ENCODE measurements at places on chromosomes 7 and 10.

GRCh38 chr7:29879609-29880008 is 73.3 kb downstream of the WIPF3 start:
- no peak for DNase-seq

GRCh38 chr7:122674502-122674901 is 24.4 kb downstream of the RNF133 start:
- no peak for DNase-seq

- no peak for DNase-seq
Observed at GRCh38 chr7:130410868-130411541, 29.8 kb downstream of the CEP41 start.

DNA sequence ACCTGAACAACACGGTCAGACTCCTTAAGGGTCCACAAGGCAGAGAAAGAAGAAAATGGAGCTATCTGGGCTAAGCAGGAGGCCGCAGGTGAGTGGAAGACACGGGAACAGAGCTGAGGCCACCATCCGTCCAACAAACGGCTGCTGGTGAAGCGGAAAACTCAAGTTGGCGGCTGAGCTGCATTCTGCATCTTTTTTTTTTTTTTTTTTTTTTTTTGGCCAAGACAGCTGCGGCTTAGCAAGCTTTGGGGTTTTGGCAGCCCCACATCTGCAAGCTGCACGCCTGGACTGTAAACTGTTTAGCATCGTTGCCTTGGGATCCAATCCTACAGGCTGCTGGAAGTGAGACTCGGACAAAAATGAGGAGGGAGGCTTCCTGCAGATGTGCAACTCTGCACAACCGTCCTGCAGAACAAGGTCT is 37.4 kb downstream of the RGS10 start:
- no peak for DNase-seq

DNA sequence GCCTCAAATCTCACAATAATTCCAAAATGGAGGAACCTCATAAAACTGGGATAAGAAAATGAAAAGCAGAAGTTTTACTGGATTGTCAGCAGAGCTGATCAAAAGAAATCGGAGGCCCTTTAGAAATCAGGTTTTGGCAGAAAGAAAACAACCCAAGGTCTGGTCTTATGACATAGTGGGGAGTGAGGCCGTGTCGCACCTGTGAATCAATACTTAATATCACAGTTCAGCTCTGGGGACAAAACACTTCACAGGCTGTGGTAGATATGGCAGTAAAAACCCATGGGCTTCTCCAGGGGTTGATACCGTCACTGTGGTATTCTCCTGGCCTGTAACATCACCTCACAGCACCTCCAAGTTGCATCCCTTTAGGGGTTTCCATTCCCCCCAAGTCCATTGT is 6.5 kb upstream of the MALSU1 start:
- DNase-seq: no peak

DNA sequence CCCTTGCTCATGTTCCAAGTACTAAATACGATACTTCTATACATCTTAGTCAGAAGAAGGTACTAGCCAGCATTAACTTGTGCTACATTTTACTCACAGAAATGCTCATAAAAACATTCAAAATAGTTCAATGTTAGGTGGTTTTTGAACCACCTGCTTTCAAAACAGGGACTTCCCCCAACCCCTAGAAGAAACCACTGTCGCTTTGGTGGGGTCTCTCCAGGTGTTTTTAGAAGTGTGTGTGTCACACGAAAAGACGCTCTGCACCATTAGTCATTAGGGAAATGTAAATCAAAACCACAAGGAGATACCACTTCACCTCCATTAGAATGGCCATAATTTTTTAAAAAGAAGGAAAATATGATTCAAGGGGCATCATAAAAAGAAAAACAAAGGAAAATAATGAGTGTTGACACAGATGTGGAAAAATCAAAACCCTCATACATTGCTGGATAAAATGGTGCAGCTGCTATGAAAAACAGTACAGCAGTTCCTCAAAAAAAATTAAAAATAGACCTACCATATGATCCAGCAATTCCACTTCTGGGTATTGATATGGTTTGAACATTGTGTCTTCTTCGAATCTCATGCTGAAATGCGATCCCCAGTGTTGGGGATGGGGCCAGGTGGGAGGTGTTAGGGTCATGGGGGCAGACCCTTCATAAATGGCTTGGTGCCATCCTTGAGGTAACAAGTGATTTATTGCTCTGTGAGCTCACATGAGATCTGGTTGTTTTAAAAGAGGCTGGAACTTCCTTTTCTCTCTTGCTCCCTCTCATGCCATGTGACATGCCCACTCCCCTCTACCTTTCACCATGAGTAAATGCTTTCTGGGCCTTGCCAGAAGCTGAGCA is 74.2 kb downstream of the MALSU1 start:
- no peak for DNase-seq

- no peak for DNase-seq
Observed at GRCh38 chr7:111863269-111863668, 301.0 kb upstream of the IMMP2L start.

DNA sequence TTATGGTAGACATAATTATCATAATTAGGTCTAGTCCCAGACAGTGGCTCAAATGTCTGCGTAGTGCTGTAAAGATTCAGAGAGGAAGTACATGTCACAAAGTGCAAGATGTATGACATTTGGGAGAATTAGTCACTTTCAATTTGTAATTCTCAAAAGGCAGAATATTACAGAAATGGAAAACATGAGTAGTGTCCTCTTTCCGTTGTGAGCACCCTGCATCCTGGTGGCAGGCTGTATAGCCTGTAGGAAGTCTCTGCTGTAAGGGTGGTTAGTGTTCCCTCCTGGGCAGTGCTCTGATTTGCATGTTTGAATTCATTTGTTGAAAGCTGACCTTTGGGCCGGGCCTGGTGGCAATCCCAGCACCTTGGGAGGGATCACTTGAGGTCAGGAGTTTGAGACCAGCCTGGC is 17.0 kb downstream of the CDK14 start:
- DNase-seq: no peak

- no peak for DNase-seq
Observed at GRCh38 chr7:134520130-134520529, 7.2 kb upstream of the AKR1B10 start.

GRCh38 chr10:70212879-70213278 is 20.4 kb downstream of the PPA1 start:
- DNase-seq: no peak

GRCh38 chr10:78527296-78527695 is 493.6 kb downstream of the RPS24 start:
- DNase-seq: no peak

DNA sequence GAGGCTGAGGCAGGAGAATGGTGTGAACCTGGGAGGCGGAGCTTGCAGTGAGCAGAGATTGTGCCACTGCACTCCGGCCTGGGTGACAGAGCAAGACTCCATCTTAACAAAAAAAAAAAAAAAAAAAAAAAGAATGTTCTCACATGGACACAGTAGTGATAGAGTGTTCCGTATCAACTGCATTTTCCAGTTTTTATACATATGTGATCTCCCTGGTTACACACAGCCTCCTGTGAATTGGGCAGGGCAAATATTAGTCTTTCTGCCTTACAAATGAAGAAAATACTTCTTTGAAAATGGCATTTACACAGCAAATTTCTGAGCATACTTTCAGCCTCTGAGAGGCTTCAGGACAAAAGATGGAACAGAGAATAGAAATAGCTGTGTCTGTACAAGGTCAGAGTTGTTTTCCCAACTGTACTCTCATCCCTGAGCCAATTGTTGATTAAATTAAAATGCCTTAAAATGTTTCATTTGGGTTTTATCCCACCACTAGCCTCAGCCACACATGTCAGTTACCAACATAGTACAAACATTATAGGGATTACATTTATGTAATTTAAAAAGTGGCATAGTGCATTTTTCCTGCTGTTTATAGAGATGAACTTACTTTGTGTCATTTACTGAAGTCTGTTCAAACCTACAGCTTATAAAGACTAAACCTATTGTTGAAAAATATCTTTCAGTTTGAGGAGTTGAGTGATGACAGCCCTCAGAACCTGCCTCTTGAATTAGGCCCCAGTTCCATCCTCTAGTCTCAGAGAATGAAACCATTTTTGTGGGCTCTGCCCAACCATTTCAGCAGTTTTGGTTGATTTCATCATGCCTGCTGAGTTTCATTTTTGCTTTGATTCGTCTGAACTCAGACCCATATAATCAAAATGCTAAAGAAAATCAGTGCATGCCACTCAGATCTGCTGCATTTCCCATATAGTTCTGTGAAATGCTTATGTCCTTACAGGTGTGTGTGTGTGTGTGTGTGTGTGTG is 609.4 kb upstream of the C7orf33 start:
- DNase-seq: no peak

GRCh38 chr7:139109188-139109982 is at the start of gene ZC3HAV1:
Gene ZC3HAV1 (minus strand): TSS chr7:139109720. CDS start chr7:139109331, 389 bp downstream.
- peak; percentile 70 for DNase-seq

DNA sequence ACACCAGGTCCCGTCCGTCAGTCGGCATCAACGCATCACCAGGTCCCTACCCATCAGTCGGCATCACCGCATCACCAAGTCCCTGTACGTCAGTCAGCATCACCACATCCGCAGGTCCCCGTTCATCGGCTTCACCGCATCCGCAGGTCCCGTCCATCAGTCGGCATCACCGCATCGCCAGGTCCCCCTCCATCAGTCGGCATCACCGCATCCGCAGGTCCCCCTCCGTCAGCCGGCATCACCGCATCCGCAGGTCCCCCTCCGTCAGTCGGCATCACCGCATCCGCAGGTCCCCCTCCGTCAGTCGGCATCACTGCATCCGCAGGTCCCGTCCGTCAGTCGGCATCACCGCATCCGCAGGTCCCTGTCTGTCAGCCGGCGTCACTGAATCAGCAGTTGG is 55.1 kb downstream of the IGF2BP3 start:
- DNase-seq: no peak

DNA sequence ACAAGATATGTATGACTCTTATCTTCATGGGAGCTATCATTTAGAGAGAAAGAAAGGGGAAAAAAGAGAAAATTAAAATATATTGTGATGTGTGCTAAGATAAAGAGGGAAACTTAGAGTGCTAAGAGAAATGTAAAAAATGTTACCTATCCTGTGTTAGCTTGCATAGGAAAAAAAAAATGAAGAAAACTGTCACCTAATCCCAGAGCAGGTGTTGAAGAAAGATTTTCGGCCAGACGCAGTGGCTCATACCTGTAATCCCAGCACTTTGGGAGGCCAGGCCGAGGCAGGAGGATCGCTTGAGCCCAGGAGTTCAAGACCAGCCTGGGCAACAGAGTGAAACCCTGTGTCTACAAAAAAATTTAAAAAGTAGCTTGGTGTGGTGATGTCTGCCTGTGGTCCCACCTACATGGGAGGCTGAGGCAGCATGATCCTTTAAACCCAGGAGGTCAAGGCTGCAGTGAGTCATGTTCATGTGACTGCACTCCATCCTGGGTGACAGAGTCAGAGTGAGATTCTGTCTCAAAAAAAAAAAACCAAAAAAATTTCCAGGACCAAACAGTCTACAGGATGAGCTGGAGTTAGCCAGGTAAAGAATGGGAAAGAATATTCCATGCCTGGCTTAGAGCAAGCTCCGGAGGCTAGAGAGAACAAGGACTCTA is 2.4 kb upstream of the MKLN1 start:
- no peak for DNase-seq

DNA sequence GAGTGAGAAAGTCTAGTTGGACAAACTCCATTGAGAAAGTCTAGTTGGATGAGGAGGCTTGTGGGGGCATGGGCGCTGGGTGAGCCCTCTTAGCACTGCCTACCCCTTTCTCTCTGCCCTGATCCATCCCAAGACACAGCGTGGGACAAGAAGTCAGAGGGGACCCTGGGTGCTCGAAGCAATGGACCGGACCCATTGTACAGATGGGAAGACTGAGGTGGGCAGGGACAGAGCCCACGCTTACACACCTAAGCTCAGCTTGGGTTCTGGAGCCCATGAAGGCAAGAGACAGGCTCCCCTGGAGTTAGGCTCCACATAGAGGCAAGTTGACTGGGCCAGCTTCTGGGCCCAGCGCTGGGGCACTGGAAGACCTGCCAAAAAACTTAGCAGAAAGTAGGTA is 126.8 kb upstream of the TNRC18 start:
- DNase-seq: no peak

- no peak for DNase-seq
Observed at GRCh38 chr10:3473271-3473670, 300.7 kb upstream of the PITRM1 start.

GRCh38 chr10:53918755-53919154 is 882.3 kb downstream of the PCDH15 start:
- DNase-seq: no peak

DNA sequence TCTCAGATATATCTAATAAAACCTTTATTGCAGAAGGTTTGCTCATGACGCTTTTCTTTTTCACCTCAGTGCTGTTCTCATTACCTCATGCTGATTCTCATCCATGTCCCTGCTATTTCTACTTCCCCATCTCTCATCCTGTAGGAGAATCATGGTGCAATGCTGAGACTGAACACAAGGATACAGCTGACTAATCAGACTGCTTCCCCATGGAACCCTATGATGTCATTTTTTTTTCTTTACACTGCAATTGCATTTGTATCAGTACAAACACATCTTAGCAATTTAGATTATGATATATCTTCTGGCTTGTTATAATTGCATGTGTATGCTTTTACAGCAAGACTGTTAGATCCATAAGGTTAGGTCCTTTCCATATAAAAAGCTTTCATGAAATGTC is 93.7 kb downstream of the SEMA3A start:
- no peak for DNase-seq

GRCh38 chr10:69056536-69057260 is 31.2 kb upstream of the SRGN start:
- no peak for DNase-seq

- DNase-seq: no peak
Observed at GRCh38 chr10:17076626-17077345, 52.8 kb downstream of the CUBN start.

GRCh38 chr10:130485236-130485957 is 349.2 kb downstream of the GLRX3 start:
- no peak for DNase-seq

Data from DMS 273 treated with DMSO at 0.1 percent for 48 hours (cell line).